ENCODE measurements at places on chromosomes 2 and 18.

DNA sequence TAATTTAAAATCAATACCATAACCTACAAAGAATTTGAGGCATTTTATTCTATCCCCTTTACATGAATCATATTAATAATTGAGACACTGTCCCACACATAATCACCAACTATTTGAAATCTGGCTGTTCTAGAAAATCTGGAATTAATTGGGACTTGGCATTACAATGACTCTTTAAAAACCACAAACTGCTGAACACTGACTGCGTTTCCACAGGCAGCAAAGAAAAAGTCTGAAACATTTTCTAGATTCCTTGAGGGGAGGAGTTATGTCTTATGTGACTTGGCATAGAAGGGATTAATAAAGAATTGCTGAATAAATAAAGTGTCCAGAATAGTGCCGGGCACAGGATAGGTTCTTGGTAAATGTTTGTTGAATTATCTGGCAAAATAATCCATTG, 61.4 kb downstream of the GPR39 start:
- no peak for DNase-seq

DNA sequence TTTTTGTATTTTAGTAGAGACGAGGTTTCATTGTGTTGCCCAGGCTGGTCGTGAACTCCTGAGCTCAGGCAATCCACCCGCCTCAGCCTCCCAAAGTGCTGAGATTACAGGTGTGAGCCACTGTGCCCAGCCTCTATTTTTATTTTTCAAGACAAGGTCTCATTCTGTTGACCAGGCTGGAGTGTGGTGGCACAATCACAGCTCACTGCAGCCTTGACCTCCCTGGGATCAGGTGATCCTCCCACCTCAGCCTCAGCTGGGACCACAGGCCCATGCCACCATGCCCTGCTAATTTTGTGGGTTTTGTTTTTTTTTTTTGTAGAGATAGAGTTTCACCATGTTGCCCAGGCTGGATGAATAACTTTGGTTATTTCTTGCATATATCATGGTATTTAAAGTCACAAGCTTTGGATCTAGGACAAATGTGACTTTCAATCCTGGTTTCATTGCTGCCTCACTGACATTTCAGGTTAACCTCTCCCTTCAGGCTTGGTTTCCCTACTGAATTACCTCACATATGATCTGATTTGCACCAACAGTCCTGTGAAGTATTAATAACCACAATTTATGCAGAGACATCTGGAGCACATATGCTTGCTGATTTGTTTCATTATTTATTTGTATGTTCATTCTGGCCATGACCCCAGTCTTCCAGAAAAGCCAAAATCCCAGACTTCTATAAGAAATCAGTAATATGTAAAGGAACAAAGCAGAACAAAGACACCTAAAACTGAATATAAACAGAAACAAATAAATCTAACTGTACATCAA, 17.5 kb upstream of the RAB31 start:
- DNase-seq: no peak

DNA sequence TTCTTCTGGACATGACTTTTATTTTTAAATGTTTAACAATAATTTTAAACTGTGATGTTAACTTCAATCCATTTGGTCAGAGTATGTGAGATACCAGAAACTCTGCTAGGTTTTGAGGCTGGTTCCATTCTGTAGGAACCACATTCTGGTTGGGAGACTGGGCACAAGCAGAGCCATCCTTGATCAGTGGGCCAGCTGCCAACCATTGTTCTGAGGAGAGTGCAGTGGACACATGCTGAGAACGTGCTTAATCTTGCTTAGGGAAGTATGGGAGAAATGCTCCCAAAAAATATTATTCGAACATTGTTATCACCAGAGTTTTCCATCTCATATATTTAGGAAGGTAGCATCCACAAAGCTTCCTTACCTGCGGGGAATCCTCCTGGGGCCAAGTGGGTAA, 155.8 kb downstream of the RTN4 start:
- DNase-seq: no peak

DNA sequence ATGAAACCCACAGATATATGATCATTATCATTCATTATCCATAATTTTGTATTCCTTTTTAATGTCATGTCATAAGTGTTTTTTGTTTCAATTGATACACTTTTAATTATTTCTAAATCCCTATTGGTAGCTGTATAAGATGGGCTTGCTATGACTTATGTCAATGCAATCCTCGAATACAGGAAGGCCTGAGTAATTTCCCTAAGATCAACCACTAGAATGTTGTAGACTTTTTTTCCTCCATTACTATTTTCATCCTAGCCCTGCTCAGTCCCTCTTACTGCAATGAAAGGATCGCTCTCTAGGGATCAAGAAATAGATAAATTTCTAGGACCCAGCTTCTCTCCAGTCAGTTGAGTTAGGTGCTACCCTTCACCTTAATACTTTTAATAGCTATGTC, 186.3 kb downstream of the KCNE4 start:
- DNase-seq: no peak

GRCh38 chr2:163626639-163627109, 109.1 kb downstream of the FIGN start:
- DNase-seq: no peak

GRCh38 chr2:131367352-131367751, 3.4 kb upstream of the RAB6D start:
- no peak for DNase-seq

GRCh38 chr2:144132357-144132756, 387.6 kb downstream of the ZEB2 start:
- no peak for DNase-seq

GRCh38 chr2:149650006-149650405, 62.4 kb upstream of the MMADHC start:
- no peak for DNase-seq

GRCh38 chr2:230327418-230328154, 593 bp downstream of the SP140L start:
- DNase-seq: no peak

DNA sequence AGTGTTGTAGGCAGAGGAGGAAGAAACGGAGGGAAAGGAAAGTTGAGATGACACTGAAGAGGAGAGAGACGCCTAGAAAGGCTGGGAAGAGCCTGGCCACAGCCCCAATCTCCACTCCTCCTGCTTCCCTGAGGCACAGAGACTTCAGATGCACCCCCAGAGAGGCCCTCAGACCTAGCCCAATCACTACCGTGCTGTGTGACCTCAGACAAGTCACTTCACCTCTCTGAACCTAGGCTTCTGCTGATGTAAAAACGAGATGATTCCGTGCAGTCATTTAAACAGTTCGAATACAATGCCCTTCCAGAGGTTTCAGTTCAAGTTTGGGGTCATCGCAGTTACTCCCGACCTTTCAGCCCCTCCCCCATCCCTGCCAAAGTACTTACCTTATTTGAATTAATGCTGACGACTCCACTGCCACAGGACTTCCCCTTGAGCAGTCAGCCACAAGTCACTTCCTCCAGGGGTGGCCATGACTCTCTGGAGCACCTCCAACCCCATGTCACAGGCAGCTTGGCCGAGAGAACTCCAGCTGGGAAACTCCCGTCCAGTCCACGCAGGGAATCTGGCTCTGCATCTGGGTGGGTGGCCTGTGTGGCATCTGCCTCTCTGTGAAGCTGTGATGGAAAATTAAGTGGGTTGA, 105.2 kb upstream of the ID2 start:
- DNase-seq: no peak

DNA sequence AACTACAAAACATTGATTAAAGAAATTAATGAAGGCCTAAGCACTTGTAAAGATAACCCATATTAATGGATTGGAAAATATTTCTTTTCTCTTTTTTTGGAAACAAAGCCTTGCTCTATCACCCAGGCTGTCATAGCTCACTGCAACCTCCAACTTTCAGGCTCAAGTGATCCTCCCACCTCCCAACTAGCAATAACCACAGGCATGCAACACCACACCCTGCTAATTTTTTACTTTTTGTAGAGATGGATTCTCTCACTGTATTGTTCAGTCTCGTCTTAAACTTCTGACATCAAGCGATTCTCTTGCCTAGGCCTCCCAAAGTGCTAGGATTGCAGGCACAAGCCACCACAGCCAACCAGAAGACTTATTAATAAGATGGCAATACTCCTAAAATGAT, 73.4 kb upstream of the NDUFV2 start:
- DNase-seq: no peak

DNA sequence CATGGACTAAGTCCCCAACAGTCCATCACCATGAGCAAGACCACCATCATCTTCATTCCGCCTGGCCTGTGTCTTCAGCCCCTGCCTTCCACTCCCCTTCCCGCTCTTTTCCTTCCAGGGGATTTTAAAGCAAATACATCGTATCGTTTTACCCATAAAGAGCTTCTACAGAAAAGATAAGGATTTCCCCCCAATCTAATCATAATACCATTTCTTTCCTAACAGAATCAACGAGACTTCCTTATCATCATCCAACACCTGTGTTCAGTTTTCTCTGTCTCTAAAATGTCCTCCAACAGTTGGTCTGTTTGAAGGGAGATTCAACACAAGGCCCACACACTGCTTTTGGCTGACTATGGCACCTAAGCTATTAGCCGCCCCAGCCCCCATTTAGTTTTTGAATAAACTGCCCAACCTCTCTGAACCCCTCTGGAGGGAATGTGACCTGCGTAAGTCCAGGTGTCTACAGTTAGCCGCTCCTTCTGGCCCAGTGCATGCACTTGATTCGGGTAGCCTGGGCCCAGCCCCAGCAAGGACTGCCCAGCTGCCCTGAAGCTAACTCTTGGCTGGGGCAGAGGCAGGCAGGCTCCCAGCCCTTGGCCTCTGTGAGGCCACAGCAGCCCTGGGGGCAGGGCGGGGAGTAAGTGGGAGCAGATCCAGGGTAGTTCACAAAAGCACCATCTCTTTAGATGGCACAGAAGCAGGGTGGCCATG, 25.3 kb upstream of the SEMA4C start:
- DNase-seq: no peak

GRCh38 chr18:21479721-21480120, 120.8 kb downstream of the ESCO1 start:
- no peak for DNase-seq

DNA sequence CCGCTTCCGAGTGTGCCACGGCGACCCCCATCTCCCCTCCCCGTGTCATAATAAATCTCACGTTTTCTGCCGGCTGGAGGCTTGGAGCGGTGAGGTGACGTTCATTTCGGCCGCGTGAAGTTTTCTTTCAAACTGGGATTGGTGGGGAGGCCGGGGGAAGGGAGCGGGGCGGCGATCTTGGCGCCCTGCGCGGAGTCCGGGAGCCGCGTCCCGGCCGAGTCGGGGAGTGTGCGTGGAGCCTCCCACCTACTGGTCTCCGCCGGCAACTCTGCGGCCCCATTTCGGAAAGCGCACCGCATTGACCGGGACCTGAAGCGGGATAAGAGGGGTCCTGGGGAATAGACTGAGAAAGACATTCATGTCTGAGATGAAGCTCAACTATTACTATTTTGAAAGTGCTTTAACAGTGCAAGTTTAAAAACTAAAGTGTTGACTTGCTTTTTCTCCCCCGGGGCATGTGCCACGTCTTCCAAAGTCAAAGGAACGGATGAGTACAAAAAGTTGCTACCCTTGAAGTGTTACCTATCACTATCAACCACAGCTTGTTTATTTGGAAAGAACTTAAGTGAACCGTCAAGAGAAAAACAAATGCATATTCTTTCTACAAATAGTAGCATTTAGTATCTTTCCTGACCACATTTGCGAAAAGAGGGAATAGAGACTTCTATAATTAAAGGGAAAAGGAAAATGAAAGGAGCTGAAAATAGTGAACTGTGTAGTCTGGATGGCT, 818 bp upstream of the IKZF2 start:
- peak; percentile 56 for DNase-seq

GRCh38 chr2:59181347-59181746, 940.2 kb upstream of the FANCL start:
- no peak for DNase-seq

DNA sequence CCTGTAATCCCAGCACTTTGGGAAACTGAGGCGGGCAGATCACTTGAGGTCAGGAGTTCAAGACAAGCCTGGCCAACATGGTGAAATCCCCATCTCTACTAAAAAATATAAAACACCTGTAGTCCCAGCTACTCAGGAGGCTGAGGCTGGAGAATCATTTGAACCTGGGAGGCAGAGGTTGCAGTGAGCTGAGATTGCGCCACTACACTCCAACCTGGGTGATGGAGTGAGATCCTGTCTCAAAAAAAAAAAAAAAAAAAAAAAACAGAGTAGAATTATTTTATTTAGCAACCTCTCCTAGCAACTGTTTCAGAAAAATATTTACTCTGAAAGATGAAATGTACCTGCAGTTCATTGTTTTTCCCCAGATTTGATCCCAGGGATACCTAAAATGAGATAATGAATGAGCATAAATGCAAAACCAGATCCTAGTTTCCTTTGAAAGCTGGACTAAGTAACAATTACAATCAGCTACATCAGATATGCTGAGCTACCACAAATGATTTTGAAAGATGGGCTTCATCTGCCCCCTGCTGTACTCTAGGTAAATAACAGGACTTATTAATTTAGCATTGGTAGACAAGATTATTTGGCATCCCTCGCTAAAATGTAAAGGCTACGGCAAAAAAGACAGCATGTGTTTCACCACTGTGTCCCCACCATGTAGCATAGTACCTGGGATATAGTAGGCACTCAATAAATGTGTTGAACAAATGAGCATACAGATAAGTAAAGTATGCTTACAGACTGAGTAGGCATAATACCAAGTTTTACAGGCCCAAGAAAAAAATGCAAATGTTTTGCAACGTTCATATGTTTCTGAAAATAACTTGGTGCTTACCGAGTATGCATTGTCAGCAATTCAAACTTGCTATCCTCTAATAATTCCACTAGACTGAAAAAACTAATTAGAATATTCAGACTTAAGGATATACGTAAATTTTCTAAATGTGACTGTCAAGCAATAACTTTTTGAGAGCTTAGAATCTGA, 102.5 kb downstream of the ATL2 start:
- no peak for DNase-seq

DNA sequence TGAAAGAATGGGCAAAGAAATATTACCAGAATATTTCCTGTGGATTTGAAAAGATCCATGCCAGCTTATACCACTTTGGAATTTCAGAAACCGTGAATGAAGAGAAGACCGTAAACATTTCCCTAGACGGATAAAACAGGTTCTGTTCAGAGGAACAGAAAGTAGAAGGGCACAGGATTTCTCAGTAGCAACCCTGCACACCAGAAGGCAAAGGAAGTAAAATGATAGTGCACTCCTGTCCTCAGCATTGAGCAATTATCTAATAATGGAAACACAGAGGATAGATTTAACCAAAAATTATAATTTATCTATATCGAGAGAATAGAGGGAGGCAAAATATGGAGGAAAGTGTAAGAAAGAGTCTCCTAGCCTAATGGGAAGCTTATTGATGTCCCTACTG, 87.0 kb upstream of the ITGA6 start:
- no peak for DNase-seq

DNA sequence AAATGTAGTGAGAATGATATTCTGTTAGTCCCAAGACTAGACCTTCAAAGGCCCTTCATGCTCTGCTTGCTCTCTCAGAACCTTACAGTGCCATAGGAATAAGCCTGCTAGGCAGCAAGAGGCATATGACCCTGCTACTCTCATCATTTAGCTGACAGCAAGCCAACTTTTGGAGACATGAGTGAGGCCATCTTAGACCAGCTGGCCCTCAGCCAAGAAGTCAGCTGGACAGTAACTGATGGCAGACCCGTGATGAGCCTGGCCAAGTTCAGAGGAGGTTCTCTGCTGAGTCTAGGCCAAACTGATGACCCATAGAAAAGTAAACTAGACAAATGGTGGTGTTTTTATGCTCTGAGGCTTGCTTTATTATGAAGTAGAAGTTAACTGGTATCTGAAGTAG, 82.6 kb downstream of the C18orf54 start:
- DNase-seq: no peak

GRCh38 chr2:174945601-174946260, 59.5 kb downstream of the CHN1 start:
- DNase-seq: no peak
